Stimulated activated CD8-positive, alpha-beta memory T cell treated with anti-CD3 and anti-CD28 coated beads, Interleukin-4, amount 100 ng/mL, for 24 hours (primary cell): ENCODE measurements at places on chromosomes 3 and 15.

DNA sequence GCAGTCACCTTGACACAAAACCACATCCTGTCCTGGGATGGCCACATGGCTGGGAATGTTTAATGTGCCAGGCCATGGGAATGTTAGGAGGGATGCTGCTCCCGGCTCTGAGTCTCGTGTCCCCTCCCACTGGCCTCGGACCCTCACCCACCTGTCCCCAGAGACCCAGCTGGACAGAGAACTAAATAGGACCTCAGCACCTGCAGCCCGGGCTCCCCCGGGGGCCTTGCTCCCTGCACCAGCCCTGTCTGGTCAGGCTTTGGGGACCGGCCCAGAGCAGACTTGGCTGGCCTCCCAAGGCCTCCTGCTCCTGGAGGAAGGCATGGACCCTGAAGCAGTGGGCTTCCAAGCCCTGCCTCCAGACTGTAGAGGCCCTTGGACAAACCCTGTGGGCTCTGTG is 100.0 kb upstream of the IQSEC1 start:
- no peak for DNase-seq

DNA sequence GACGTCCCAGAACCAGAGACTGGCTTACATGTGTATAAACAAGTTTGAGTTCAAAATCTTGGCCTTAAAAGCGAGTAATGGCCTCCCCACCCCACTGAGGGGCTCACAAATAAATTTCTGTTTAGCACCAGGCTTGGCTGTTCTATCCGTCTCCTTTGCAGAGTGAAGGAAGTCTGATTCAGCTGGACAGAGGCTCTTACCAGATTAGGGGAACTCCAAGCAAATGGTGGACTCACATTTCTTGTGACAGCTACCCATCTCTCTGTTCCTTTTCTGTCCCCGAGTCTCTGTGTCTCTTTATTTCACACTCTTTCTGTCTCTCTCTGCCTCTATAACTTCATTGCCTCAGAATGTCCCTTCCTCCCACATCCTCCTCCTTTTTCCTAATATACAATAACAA is 62.7 kb downstream of the DGKG start:
- no peak for DNase-seq

- DNase-seq: no peak
Observed at GRCh38 chr15:86001200-86001599, 78.5 kb upstream of the AGBL1 start.

DNA sequence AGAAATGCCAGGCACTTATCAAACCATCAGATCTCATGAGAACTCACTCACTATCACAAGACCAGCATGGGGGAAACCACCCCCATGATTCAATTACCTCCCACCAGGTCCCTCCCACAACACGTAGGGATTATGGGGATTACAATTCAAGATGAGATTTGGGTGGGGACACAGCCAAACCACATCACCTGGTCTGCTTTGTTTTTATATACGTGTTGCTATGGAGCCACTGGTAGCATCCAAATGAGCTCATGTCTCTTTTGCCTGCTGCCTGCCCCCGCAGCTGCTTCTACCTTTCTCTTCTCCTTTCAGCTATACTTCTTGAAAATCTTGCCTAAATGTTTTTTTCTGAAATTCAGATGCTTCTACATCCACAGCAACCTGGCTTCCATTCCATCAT is 26.8 kb upstream of the PCOLCE2 start:
- DNase-seq: no peak

GRCh38 chr3:127961124-127961523 is 46.1 kb downstream of the KBTBD12 start:
- DNase-seq: no peak

DNA sequence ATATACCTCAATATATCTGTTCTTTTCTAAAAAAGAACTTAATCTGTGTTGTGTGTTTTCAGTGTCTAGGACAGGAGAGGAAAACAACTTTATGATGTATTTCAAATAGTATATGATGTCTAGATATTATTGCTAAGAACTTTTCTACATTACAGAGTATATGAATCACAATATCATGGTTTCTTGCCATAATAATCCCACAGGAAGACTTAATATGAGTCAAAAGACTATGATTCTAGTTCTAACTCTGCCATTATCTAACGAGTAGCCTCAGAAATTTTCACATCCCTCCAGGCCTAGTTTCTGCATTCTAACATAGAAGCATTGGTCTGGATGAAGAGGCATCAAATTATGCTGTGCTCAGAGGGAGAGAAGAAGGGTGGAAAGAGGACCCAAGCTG is 107.7 kb upstream of the SPRED1 start:
- DNase-seq: no peak

- DNase-seq: no peak
Observed at GRCh38 chr3:158762701-158763100, 30.4 kb upstream of the RARRES1 start.

DNA sequence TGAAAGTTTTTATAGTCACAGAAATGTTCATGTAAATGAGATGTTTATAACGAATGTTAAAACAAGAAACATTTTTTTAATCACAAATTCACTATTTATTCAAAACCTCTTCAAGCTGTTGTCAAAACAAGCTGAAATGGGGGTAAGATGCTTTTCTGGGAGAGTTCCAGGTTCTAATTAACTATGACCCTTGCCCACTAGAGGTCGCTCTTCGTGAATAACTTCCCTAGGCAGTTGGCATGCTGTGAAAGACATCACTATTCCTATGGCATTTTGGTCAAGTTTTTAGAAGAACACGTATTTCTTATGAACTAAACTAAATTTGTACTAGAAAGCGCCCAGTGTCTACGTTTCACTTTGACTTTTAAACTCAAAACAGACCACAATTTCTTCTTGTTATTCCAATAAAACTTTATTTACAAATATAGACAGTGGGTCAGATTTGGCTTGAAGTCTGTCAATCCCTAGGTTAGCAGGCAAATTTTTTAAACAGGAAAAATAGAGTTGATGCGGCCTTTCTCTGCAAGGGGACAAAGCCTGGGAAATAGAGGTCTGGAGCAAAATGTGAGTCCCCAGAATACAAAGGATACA is 62.8 kb upstream of the CMTM8 start:
- DNase-seq: peak; percentile 19

DNA sequence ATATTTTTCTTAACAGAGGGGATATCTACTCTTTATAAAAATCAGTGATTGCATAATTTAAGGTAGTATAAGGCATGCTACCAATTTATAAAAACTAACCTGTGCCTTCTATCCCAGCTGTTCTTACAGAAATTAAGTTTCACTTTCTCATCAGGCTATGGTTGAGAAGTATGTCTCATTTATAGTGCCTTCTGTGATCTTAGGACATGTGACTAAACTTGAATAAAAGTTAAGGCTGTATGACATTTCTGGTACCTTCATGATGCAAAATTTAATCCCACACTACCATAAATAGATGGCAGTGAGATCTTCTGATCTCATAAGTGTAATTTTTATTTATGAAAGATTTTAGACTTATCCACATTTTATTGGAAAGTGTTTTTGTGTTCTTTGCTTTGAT is 12.6 kb downstream of the TIPARP start:
- no peak for DNase-seq

DNA sequence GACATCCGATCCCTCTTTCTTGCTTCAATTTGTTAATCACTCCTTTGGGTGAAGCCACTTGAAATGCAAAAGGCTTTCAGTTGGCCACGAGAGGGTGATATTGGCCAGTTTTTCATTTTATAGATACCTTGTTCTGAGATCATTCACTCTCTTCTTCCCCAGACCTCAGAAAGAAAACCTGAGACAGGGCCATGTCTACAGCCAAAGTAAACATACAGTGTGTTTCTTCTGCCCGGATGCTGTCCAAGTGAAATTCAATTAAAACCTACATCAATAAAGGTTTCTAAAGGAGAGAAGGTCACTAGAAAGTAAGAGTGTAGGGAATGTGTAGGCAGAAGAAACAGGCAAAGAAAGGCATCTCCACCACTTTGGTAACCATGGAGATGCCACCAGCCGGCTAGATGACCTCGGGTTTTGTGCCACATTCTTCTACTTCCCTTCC is 39.5 kb upstream of the FMN1 start:
- no peak for DNase-seq

DNA sequence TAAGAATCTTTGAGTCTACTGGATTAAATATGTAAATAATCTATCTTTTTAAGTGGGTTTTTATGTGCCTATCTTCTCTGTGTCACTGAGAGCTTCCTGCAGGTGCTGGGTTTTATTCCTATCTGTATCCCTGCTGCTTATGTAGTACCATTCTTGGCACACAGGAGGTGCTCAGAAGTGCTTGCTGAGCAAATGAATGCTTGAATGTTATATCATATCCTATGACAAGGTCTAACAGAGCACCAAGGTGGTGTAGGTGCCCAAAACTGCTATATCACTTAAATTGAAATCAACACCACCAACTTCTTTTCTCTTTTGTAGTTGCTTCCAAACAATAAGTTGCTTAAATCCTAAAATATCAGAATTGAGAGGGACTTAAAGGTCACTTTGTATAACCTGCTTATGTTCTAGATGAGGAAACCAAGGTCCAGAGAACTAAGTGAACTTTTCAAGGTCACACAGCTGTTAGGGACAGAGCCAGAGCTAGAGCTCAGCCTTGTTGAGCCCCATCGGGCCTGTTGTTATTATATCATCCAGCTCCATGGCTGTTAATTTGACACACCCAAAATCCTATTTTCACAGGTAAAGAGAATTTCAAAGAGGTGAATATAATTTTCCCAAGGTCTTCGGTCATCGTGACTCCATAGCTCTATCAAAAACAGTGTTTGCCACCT is 46.0 kb downstream of the CCNL1 start:
- no peak for DNase-seq

DNA sequence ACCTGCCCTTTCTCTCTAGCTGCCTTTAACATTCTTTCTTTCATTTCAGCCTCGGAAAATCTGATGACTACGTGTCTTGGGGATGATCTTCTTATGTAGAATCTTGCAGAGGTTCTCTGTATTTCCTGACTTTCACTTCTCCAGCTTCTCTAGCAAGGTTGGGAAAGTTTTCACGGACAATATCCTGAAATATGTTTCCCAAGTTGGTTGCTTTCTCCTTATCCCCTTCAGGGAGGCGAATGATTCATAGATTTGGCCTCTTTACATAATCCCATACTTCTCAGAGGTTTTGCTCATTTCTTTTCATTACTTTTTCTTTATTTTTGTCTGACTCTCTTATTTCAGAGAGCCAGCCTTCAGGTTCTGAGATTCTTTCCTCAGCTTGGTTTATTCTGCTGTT is 62.1 kb upstream of the CCDC54 start:
- no peak for DNase-seq

DNA sequence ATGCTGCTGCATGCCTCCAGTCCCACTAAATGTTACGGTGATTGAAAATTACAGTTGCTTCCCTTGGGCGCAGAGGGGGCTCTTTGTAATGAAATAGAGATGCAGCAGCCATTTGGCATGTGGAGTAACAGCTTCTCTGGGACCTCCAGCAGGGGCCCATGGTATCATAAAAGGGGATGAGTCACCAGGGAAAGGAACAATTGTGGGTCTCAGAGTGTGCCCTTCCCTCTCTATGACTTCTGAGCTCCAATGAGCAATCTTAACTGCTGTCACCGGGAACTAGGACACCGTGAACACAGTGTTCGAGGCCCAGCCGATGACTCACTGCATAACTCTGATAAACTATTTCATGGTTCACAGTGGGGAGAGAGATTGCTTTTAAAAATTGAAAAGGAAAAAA is 164.8 kb upstream of the NUDT16 start:
- no peak for DNase-seq

DNA sequence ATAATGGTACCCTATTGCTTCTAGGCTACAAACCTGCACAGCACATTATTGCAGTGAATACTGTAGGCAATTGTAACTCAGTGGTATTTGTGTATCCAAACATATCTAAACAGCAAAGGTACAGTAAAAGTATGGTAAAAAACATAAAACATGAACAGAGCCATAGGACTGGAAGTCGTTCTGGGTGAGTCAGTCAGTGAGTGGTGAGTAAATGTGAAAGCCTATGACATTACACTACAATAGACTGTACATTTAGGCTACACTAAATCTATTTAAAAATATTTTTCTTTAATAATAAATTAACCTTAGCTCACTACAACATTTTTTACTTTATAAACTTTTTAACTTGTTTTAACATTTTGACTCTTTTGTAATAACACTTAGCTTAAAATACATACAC is 21.3 kb downstream of the RAB6B start:
- no peak for DNase-seq

- DNase-seq: no peak
Observed at GRCh38 chr3:65401359-65402305, 637.1 kb downstream of the MAGI1 start.

DNA sequence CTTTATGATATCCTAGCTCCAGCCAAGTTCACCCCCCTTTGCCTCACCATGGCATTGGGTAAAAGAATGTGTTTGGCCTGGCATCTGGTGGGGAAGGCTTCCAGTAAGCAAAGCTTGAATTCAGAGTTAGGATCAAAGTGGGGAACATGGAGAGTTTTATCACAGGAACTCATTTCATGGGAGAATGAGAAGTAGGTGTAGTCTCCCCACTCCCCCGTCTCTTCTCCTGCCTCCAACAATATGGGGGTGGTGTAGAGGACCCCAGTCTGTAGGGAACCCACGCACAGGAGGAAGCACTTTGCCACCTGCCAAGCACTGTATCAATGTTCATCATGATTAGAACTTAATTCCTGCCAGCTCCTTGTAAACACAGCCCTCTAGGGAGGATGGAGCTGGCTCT is 200.5 kb downstream of the UACA start:
- DNase-seq: no peak

GRCh38 chr3:123618076-123618708 is 33.3 kb upstream of the HACD2 start:
- DNase-seq: no peak

DNA sequence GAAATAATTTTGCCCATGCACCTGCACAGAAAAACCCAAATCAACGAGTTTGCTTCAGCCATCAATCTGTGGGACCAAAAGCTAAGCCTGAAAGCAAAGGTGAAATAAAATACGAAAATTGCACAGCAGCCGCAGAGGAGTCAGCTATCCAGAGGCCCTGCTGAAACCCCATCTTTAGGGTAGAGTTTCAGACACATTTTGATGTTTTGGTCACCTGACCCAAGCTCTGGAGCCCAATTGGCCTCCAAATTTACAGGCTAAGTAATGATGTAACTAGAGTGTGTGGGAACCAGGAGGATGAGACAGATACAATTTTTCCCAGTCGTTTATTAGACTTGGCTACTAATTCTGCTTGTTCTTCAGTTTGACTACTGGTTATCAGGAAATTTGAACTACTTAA is 308.6 kb upstream of the ATP11B start:
- no peak for DNase-seq

GRCh38 chr3:182005219-182005618 is 293.5 kb downstream of the SOX2 start:
- DNase-seq: no peak
